Stimulated activated CD4-positive, alpha-beta T cell treated with anti-CD3 and anti-CD28 coated beads, TNF-alpha, amount 100 ng/mL, for 1 hour (primary cell): ENCODE measurements at places on chromosomes 4 and X.

DNA sequence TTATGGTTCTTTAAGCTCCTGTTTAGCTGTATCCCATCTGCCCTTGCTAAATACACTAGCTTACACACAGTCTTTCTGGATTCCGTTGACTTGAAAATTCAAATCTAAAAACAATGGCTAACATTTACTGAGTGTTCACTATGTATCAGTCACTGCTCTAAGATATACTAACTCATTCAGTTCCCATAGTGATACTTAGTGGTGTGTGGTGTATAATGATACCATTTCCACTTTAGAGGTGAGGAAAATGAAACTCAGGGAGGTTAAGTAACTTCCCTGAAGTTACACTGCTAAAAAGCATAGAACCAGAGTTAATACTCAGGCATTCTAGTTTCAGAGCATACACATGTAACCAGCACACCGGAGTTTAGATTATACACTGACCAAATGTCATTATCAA is 762.0 kb downstream of the GRID2 start:
- no peak for DNase-seq

GRCh38 chrX:111352424-111352823 is 59.6 kb downstream of the DCX start:
- DNase-seq, result no peak

GRCh38 chr4:6875431-6875831 is 34.2 kb upstream of the TBC1D14 start:
- no peak for DNase-seq

GRCh38 chr4:103994059-103994458 is 274.3 kb upstream of the TACR3 start:
- DNase-seq, result no peak

- DNase-seq, result no peak
These were observed 19.2 kb upstream of the BRS3 start for GRCh38 chrX:136468391-136469103.

- DNase-seq, result no peak
These were observed 68.0 kb downstream of the NFKB1 start for GRCh38 chr4:102569200-102569599.

DNA sequence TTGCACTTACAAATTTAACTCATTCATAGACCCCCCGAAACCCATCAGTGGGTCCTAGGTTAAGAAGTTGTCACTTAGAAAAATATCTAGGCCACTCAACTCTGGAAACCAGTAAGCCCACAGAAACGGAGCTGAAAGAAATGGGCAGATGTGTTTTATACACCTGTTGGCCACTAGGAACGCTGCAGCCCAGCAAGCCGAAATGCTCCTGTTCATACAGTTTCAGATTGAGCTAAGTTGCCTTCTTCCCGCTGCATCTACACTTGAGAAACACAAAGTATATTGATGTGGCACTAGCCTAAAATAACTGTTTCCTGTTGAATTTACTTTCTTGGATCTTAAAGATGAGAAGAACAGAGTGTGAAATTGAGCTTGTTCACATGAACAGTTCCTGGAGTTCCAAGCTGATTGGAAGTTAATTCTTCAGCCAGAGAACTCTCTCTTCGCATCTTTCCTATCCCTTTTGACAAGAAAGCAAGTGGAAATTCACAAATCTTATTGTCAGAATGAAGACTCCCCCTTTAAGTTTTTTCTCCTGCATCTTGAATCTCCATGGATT is 174.1 kb downstream of the RBMX2 start:
- no peak for DNase-seq

- DNase-seq, result no peak
These were observed 26.3 kb upstream of the ZMAT1 start for GRCh38 chrX:101958139-101958538.

- no peak for DNase-seq
These were observed 26.1 kb downstream of the ARHGEF6 start for GRCh38 chrX:136754651-136755050.

- no peak for DNase-seq
These were observed 265.4 kb upstream of the ADGRL3 start for GRCh38 chr4:60934566-60935295.

DNA sequence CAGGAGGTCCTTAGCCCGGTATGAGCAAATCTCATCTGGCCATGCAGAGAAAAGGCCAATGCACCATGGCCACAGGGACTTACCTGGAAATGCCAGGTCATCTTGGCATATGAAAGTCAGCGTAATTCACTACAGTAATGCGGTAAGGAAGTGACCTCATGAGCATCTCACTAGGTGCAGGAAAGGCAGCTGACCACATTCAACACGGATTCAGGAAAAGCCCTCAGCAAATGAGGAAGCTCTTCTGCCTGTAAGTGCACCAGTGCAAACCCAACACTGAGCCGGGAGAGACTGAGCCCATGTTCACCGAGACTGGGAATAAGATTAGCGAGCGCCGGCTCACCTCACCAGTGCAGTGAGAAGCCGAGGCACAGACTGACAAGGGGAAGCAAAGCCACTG is 23.7 kb downstream of the LRPAP1 start:
- DNase-seq, result no peak

- no peak for DNase-seq
These were observed 64.5 kb downstream of the TENM3 start for GRCh38 chr4:182307746-182308145.

- DNase-seq, result no peak
These were observed 56.9 kb upstream of the SMIM10 start for GRCh38 chrX:134933911-134934310.

DNA sequence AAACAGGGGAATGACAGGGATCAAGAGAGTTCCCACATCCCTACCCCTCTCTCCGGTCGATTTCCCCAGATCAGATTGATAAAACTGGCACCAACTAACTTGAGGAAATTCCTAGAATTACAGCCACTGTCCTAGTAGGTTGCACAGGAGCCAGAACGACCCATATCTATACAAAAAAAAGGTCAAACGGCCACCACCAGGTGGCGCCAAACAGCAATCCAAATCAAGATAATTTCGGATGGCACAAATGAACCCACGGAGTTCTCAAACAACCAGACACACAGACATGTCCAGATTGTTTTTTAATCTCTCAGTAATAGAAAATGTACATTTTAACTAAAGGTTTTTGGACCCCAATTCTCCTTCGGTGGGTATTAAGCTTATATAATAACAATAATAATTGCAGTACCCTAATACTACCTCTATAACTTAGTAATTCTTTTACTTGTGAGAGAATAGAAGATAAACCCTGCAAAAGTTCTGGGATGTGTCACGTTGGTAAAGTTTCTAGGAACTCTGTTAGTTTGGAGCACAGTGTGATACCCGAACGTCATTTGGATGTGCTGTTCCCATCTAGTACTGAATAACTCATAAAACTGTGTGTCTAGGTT is 212.6 kb downstream of the SPOCK3 start:
- DNase-seq, result no peak

DNA sequence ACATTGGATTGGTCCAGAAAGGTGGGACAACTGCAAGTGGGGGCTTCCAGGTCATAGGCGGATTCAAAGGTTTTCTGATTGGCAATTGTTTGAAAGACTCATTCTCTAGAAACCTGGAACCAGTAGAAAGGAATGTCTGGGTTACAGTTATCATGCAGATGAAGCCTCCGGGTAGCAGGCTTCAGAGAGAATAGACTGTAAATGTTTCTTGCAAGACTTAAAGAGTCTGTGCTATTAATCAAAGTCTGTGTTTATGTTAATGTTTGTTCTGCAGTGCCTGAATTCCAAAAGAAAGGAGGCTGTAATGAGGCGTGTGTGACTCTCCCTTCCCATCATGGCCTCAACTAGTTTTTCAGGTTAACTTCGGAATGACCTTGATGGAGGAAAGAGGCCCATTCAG is 43.9 kb upstream of the GC start:
- no peak for DNase-seq

DNA sequence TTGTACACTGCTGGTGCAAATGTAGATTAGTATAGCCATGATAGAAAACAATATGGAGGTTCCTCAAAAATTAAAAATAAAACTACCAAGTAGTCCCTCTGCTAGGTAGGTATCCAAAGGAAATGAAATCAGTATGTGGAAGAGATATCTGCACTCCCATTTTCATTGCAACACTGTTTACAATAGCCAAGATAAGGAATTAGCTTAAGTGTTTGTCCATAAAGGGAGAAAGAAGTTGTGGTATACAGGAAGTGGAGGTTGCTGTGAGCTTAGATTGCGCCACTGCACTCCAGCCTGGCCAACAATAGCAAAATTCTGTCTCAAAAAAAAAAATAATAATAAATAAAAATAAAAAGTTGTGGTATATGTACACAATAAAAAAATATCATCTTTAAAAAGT is 325.0 kb upstream of the EMCN start:
- DNase-seq, result no peak

GRCh38 chr4:82136161-82136801 is 237.5 kb downstream of the HNRNPD start:
- no peak for DNase-seq

GRCh38 chr4:140330311-140330900 is 43.0 kb upstream of the SCOC start:
- DNase-seq, result no peak

DNA sequence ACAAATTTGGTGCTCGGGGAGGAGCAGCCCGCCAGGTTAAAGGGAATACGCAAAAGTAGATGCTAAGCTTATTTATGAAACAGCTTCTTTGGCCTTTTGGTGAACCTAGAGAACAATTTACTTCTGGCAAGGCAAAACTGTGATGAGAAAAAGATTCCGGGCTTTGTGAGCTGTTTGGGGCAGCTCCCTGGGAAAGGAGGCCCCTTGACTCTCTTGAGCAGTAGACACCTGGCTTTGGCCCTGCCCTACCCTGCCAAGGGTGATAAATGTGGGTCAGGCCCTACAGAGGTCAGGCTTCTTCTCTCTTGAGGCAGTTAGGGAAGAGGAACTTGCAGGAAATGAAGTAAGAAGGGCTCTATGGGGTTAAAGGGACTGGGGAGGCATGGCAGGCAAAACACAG is 509.6 kb downstream of the MID1IP1 start:
- no peak for DNase-seq

- no peak for DNase-seq
These were observed 569.6 kb downstream of the ZNF674 start for GRCh38 chrX:45975633-45976032.
